ENCODE measurements at places on chromosomes 4 and X. TPM values are rescaled to one million over a fixed set of nuclear protein-coding genes. Genes with fewer than 3 reads are reported as not detected.

GRCh38 chr4:94939791-94940519, 182.2 kb downstream of the BMPR1B start:
- peak; percentile 31 for DNase-seq

Gene PPP4R3C
- total RNA-seq, result not detected

Gene IBSP
- not detected for total RNA-seq

Gene RIPPLY1
- total RNA-seq, result not detected

Gene RASSF6
- total RNA-seq, result not detected

Gene SLC10A4
- total RNA-seq, result not detected

- peak; percentile 46 for DNase-seq
These were observed 41.3 kb upstream of the IGFBP7 start for GRCh38 chr4:57151481-57151880.

- peak; percentile 73 for DNase-seq
These were observed 390.1 kb downstream of the ANKRD50 start for GRCh38 chr4:124322234-124323065.

- DNase-seq, result peak; percentile 43
These were observed 22.2 kb downstream of the JADE1 start for GRCh38 chr4:128831531-128832242.

GRCh38 chr4:41111791-41112190, 102.6 kb downstream of the APBB2 start:
- DNase-seq, result no peak

Gene CXorf49
- not detected for total RNA-seq

GRCh38 chr4:62161446-62161845, 961.3 kb downstream of the ADGRL3 start:
- no peak for DNase-seq

- no peak for DNase-seq
These were observed 181.6 kb downstream of the SPOCK3 start for GRCh38 chr4:167052631-167053091.

DNA sequence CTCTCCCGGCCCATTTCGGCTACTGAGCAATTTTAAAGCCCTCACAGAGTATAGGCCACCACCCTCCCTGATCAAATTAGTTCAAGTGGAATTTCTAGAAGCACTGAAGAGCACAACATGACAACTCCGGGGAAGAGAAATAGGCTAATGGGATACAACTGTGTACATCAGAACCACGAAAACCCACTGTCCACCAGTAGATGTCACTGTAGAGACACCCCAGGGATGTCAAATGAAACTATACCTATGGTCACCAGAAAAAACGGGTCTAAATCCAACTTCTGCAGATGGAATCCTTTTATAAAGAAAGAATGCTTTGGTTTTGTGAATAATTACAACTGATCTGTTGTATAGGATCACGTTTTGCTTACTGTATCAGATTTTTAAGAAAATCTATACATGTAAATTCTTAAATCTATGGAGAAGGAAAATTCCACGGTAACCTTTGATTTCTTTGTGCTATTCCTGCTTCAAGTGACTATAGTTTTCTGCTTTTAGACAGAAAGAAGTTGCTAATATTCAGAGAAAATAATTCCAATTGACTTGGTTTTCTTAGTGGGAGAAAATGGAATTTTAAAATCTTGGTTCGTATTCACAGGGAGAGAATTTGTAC, 29.5 kb upstream of the MAP3K15 start:
- DNase-seq, result peak; percentile 63

Gene UXT
- total RNA-seq, result 143 TPM

Gene IL13RA2
- 42.1 TPM for total RNA-seq

Gene FOXO4
- total RNA-seq, result 6.9 TPM

DNA sequence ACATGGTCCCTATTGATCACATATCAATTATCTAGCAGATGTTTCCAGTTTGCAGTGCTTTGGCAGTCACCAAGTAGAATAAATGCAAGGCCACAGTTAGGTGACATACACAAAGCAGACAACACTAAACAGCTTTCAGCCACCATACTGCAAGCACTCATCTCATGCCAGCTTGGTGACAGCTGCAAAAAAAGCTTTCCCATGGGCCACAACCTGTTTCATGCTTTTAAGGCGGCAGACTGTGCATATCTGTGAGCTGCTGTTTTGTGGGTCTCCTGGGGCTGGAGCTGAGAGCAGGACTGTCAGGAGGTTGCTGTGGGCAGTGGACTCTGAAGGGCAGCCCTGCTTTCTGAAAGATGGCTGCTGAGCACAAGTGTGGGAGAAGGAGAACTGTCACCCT, 82.6 kb downstream of the FHDC1 start:
- DNase-seq, result no peak

GRCh38 chr4:114277690-114278089, 298.2 kb upstream of the ARSJ start:
- no peak for DNase-seq

- peak; percentile 69 for DNase-seq
These were observed 8.7 kb downstream of the WDFY3 start for GRCh38 chr4:84957514-84958420.

DNA sequence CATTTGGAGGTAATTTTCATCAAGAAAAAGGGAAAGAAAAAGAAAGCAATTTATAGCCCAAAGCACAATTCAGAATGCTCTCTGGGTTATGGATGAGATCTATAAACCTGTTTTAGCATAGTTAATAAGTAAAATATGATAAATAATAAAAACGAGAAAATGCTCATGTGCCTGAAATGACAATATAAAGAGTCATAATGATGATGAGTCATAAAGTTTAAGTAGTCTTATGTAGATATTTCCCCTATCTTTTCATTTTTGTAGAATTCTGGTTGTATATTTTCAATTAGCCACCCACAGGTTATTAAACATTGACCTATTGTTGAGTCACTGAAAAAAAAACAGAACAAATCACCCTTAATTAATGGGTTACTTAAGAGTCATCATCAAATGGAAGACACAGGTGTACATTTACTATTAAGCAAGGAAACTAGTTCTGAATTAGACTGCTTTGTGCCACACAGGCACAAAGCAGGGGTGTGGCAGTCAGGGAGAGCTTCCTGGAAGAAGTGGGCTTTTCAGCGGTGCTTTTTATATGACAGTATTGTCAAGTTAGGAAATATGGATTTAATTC, 29.3 kb downstream of the BEND4 start:
- DNase-seq, result no peak
